NCI-H187 (cell line): ENCODE measurements at places on chromosomes 2 and 18.

GRCh38 chr2:218406949-218407618 lies 7.4 kb downstream of the CTDSP1 start:
- DNase-seq, result no peak

DNA sequence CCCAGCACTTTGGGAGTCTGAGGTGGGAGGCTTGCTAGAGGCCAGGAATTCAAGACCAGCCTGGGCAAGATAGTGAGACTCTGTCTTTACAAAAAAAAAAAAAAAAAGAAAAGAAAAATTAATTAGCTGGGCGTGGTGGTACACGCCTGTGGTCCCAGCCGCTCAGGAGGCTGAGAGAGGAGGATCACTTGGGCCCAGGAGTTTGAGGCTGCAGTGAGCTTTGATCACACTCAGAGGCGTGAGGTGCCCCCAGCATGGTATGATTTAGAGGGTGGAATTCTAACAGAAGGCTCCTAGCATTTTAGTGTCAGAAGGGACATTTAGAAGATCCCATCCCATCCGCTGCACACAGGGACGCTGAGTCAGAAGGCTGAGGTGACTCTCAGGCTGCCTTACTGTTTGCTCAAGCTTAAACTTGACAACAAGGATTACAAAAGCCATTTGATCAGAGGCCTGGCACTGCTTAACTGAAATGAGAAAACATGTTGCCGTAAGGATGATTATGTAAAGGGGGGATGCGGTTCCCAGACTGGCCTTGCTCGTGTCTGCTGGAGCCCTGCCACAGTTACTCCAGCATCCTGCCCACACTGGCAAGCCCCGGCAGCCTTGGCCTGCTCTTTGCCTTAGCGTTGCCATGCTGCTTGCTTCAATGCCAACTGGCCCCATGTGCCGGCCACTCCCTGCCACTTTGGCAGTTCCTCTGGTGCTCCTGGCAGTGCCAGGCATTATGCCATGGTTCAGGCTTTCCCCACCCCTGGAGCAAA lies 45.6 kb upstream of the SLC1A4 start:
- no peak for DNase-seq

DNA sequence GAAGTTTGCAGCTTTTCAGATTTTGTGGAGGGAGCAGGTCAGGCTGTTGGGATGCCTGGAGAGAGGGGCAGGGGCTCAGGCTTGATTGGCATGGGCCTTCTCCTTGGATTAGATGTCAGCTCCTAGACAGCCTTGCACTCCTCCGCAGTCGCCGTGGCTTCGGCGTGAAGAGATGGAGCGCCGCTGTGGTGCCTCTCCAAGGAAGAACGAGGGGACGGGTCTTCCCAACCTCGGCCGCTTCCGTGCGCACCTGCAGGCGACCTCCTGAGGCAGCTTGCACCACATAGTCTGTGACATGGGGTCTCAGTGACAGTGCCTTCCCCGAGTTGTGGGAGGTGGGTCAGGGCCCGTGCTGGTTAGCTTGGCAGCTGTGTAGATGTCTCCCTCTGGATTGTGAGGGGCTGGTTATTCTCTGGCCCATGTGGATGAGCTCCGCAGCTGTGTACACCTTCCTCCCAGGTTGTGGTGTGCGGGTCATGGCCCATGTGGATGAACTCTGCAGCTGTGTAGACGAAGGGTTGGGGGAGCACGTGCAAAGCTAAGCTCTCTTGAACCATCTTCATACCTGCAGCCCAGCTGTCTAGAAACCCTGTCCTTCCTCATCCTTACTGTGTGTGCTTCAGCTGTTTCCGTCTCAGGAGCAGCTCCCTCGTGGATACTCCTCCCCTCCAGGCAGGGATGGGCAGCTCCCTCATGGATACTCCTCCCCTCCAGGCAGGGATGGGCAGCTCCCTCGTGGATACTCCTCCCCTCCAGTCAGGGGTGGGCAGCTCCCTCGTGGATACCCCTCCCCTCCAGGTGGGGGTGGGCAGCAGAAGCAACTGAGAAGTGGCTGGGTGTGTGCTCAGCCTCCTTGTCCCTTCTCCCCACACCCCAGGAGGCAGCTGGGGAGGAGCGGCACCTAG lies 170.3 kb downstream of the LDLRAD4 start:
- DNase-seq, result no peak

- no peak for DNase-seq
These were observed 60.9 kb downstream of the TGIF1 start for GRCh38 chr18:3510896-3511295.

- DNase-seq, result no peak
These were observed 77.4 kb upstream of the ARHGAP28 start for GRCh38 chr18:6652098-6652497.

DNA sequence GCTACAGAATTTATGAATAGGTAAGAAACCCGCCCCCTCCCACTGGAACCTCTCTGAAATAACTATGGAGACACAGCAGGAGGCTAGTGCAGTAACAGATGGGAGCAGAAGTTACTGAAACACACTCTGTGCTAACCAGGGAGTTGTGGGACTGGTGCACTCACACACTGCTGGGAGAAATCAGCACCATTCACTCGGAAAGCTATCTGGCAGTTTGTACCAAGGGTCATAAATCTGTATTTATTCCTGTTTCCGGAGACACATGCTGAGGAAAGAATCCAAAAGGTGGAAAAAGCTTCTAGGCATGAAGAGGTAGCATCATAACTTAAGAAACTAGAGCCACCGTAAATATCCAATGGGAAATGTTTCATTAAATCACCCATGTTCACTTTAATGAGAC lies 39.9 kb downstream of the TGFA start:
- DNase-seq, result no peak
